ENCODE measurements at places on chromosomes 5 and 9. TPM values are rescaled to one million over a fixed set of nuclear protein-coding genes. Genes with fewer than 3 reads are reported as not detected.
A peak's percentile ranks its signal among the peaks of the same experiment; 100 is the strongest.

DNA sequence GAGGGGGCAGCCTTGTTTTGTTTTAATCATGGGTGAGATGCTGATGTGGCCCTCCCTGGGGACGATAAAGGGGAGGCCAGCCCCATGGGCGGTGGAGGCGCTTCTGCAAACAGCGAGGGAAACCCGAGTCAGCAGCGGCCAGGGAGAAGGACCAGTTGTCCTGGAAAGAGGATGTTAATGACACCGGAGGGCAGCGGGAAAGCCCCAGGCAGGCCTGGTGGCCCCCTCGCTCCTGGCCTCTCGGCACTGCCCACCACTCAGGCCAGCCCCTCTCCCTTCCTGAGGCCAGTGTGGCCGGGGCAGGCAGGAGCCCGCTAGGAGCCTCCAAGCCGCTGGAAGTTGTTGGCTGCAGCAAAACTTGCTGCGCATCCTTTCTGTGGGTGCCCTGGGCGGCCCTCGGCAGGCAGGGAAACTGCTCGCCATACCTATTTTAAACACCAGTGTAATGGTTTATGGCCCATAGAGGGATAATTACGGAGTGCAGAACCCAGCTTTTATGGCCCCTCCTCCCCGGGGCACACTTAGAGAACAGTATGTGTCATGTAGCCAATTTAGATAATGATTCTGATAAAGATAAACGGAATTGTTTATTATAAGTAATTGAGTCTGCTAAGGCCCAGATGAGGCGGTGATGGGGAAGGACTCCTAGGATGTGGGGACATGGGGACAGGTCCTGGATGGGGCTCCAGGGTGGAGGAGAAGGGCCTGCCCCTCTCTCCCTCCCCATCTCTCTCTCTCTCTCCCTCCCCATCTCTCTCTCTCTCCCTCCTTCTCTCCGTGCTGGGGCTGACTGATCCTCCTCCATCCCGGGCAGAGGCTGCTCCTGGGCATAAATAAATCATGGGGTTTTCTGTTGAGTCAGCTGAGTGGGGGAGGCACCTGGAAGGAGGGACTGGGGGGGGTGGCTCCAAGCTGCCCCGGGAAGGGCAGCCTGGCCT lies 36.9 kb downstream of the LMX1B start:
- H3K36me3 ChIP-seq: no peaks in the 10 kb centered on the region
- H3K27ac ChIP-seq: no peak overlapping the region
- no peaks in the 10 kb centered on the region for H3K27me3 ChIP-seq

- no peaks in the 10 kb centered on the region for H3K4me1 ChIP-seq
- no peaks in the 10 kb centered on the region for H3K27me3 ChIP-seq
Measured at GRCh38 chr5:129905473-129906176, 1.4 kb downstream of the CHSY3 start.

GRCh38 chr5:9817819-9818218 lies 187.7 kb upstream of the TAS2R1 start:
- no peak overlapping the region for H3K4me3 ChIP-seq
- no peaks in the 10 kb centered on the region for H3K27me3 ChIP-seq
- no peaks in the 10 kb centered on the region for H3K4me1 ChIP-seq
- DNase-seq: no peak
- H3K27ac ChIP-seq: no peak overlapping the region

Gene LCN1
- not detected for total RNA-seq

DNA sequence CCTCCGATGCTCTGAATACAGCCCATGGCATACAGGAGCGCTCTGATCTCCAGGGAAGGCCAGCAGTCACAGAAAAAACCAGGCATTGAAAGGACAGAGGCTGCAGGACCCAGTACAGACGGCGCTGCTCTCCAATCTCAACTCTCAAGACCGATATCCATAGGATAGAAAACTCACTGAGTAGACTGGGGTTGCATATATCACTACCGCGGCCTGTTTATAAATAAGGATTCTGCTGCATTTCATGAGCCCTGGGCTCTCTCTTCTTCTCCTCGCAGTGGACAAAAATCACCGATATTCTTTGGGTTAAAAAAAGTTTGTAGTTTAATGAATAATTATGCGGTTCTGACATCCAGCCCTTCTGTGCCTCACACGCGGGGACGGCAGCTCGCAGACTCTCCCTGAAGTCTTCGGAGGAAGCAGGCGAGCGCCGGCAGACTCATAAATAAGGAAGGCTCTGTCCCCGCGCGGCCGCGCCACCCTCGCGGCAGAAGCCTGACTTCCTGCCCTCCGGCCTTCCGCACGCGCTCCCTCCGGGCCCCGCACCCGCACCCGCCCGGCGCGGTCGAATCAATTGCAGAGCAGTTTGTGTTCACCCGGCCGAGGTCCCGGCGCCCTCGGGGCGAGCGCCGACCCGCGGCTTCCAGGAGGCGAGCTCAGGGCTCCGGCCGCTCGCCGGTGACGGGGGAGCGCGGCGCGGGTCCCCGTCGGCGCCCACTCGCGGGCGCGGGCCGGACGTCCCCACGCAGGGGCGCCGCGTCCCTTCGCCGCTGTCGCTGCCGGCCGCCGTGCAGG lies at the start of gene FAM78A:
Gene FAM78A, minus strand, starts transcription at position 417 of the 795 bp plus-strand sequence. Its CDS starts 331 bp downstream, at position 86.
- H3K27ac ChIP-seq: peak within 1 kb of the TSS; percentile 50
- no peak for DNase-seq
- no peaks in the 10 kb centered on the region for H3K27me3 ChIP-seq
- no peaks in the 10 kb centered on the region for H3K4me1 ChIP-seq
- H3K36me3 ChIP-seq: no peaks in the 10 kb centered on the region

- H3K4me1 ChIP-seq: peaks cover 12% of the 10 kb centered on the region
- DNase-seq: no peak
- no peak overlapping the region for H3K4me3 ChIP-seq
- H3K27me3 ChIP-seq: no peaks in the 10 kb centered on the region
- H3K36me3 ChIP-seq: no peaks in the 10 kb centered on the region
- H3K27ac ChIP-seq: no peak overlapping the region
Measured at GRCh38 chr5:132477784-132478365, 12.7 kb downstream of the IRF1 start.

Gene GPR150
- 2.0 TPM for total RNA-seq

Gene ANKRD20A1
- total RNA-seq: 2.8 TPM

Gene ANKRD31
- 0.18 TPM for total RNA-seq

Gene KCNV2
- total RNA-seq: not detected

DNA sequence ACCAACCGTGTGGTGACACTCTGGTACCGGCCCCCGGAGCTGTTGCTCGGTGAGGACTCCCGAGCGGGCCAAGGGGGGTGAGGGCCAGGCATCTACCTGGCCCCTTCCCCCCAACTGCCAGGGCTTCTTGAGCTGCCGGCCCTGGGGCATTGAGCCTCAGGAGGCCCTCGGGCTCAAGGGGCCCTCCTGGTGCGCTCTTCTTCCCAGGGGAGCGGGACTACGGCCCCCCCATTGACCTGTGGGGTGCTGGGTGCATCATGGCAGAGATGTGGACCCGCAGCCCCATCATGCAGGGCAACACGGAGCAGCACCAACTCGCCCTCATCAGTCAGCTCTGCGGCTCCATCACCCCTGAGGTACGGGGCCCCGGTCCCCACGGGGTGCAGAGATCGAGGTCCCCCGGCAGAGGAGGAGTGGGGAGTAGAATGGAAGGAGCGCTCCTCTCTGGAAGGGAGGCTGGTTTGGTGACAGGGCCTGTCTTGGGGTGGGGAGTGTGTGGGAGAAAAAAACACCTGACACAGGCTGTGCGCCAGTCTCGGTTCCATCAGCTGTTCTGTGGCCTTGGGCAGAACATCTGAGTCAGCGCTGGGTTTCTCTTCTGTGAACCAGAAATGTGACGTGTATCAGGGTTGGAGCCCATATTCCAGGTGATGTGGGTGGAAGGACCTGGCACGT lies 2.6 kb downstream of the CDK9 start:
- no peaks in the 10 kb centered on the region for H3K27me3 ChIP-seq
- H3K27ac ChIP-seq: peak overlapping the region; percentile 53
- H3K4me3 ChIP-seq: no peak overlapping the region

DNA sequence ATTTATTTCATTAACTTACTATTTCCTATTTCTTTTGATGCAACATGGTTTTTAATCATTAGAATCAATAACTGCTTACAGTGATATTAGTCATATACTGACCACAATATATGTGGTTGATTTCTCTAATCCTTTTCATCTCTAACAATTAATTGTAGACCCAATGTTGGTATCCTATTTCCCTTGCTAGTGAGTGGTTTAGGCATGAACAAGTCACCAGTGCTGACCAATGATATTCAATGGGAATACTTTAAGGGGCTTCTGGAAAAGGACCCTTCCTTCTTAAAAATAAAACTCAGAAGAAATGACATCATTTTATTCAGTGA lies 672.4 kb upstream of the GRAMD2B start:
- DNase-seq: no peak
- H3K27me3 ChIP-seq: no peaks in the 10 kb centered on the region
- no peak overlapping the region for H3K4me3 ChIP-seq
- H3K27ac ChIP-seq: no peak overlapping the region
- H3K36me3 ChIP-seq: no peaks in the 10 kb centered on the region
- no peaks in the 10 kb centered on the region for H3K4me1 ChIP-seq

Gene CCDC187
- total RNA-seq: 0.22 TPM

Gene FBP1
- 31.2 TPM for total RNA-seq

GRCh38 chr9:79581794-79582193 lies 10.0 kb downstream of the TLE4 start:
- no peaks in the 10 kb centered on the region for H3K36me3 ChIP-seq
- H3K27ac ChIP-seq: no peak overlapping the region
- H3K4me1 ChIP-seq: peaks cover 7% of the 10 kb centered on the region
- no peak overlapping the region for H3K4me3 ChIP-seq

DNA sequence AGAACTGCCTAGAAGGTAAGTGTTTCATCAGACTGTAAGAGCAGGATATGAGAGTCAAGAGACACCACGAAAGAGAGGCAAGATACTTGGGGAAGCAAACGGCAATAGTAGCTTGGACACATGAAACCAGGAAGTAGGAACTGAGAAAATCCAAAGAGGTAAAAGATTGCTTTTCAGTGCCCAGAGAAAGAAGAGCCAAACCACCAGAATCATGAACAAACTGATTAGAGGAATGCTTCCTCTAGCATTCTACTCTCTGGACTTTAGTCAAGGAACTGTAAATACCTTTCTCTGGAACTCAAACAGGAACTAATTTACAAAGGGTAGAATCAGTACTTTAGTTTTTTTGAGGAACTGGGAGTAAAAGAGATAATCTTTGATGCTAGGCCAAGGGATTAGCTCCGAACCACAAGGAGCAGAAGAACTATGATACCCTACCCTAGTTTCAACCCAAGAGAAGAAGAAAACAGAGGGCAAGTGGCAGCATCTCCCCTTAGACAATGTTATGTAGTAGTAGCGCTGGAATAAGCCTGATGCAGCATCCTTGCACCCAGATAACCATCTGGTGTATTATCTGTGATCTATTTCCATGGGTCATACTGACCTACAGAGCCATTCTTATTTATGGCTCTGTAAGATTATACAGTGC lies 41.3 kb downstream of the EFCAB9 start:
- H3K36me3 ChIP-seq: no peaks in the 10 kb centered on the region
- no peak overlapping the region for H3K4me3 ChIP-seq
- peak overlapping the region; percentile 55 for H3K27ac ChIP-seq
- DNase-seq: no peak
- no peaks in the 10 kb centered on the region for H3K27me3 ChIP-seq
- H3K4me1 ChIP-seq: peaks cover 14% of the 10 kb centered on the region

GRCh38 chr5:143537056-143537455 lies 133.6 kb upstream of the NR3C1 start:
- no peaks in the 10 kb centered on the region for H3K36me3 ChIP-seq
- no peak overlapping the region for H3K4me3 ChIP-seq
- DNase-seq: no peak

GRCh38 chr9:127720031-127720864 lies 4.4 kb downstream of the TTC16 start:
- no peaks in the 10 kb centered on the region for H3K4me1 ChIP-seq
- no peaks in the 10 kb centered on the region for H3K27me3 ChIP-seq
- no peak for DNase-seq
- no peak overlapping the region for H3K27ac ChIP-seq
- no peaks in the 10 kb centered on the region for H3K36me3 ChIP-seq
- no peak overlapping the region for H3K4me3 ChIP-seq

DNA sequence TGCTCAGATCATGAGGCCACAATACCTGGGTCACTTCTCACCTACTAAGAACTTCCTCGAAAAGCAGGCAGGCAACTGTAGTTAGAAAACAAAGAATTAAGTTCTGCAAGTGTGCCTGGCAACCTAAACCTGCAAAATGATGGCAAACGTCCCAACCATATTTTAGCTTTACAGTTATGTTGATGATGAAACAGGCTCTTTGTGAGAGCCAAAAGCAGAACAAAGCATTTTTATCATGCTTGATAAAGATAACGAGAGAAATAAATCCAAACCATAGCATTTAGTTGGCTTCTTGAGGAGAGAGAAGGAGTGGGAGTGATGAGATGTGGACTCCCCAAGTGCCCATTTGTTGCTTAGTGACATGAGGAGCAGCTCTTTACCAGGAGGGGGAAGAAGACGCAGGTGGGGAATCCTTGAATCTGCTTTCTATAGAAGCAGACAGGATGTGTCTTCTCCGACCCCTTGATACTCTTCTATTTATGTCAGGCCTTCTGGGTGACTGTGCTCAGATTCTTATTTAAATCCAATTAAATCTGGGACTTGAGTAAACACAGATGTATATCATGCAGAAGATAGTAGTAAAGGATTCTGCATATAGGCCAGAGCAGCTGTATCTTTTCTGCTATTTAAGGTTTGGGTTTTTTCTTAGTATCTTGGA lies 221.2 kb downstream of the TMEM167A start:
- no peak for DNase-seq
- H3K4me3 ChIP-seq: no peak overlapping the region
- no peaks in the 10 kb centered on the region for H3K36me3 ChIP-seq
- peaks cover 12% of the 10 kb centered on the region for H3K4me1 ChIP-seq
- no peak overlapping the region for H3K27ac ChIP-seq

GRCh38 chr9:129995409-129996160 lies 47.4 kb downstream of the FNBP1 start:
- no peak overlapping the region for H3K4me3 ChIP-seq
- H3K36me3 ChIP-seq: no peaks in the 10 kb centered on the region
- no peak for DNase-seq
- H3K4me1 ChIP-seq: no peaks in the 10 kb centered on the region
- H3K27me3 ChIP-seq: no peaks in the 10 kb centered on the region
